ENCODE measurements at places on chromosomes 5 and 9.

GRCh38 chr5:125961150-125961549, 462.1 kb upstream of the GRAMD2B start:
- no peak for DNase-seq

DNA sequence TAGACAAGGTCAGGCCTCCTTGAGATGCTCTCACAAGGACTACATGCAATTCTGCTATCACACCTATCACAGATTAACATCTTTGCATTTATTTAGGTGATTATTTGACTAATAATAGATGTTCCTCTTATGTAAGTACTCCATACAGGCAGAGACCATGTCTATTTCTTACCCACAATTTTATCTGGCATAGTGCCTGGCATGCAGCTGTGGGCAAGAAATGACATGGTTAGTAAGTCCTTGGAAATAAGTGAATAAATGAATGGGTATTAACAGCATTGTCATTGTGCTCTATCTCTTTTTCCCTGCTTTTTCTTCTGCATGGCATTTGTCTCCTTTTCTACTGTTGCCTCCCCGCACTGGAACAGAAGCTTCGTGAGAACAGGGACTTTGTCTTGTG, 49.4 kb downstream of the SLC22A5 start:
- DNase-seq = peak; percentile 41

DNA sequence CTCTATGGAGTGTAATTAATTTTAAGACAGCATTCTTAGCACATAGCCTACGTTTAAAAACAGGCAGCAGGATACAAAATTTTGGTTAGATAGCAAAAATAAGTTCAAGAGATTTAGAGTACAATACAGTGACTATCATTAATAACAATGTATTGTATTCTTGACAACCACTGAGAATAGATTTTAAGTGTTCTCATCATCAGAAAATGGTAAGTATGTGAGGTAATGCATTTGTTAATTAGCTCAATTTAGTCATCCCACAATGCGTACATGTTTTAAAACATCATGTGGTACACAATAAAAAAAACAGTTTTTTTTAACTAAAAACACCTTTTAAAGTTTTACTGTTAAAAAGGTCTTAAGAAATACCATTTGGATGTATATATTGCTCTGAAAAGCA, 94.2 kb downstream of the MUSK start:
- no peak for DNase-seq

DNA sequence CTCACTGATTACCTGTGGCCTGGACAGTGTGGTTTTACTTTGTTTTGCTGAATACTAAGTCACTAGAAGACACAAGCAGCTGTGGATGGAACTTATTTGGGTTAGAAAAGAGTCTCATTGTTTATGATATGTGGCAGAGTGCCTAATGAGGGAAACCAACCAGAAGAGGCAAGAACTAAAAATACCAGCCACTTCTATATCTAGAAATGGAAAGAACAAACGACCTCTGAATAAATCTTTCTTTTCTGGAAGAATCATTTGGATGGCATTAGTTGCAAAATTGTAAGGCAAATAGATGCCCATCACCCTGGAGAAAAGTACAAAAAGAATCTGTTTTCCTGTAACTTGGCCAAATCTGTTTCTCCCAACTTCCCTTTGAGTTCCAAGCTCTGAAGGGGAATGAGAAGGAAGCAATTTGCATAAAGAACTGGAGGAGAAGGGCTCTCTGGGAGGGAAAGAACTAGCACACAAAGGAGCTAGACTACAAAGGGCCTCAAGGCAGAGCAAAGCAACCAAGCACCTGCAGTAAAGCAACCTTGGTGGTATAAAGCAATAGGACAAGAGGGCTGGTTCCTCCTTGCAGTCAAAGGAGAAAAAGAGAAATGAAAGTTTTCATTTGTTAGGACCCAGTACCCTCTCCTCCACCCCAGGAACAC, 455.4 kb downstream of the CAAP1 start:
- DNase-seq = peak; percentile 0

DNA sequence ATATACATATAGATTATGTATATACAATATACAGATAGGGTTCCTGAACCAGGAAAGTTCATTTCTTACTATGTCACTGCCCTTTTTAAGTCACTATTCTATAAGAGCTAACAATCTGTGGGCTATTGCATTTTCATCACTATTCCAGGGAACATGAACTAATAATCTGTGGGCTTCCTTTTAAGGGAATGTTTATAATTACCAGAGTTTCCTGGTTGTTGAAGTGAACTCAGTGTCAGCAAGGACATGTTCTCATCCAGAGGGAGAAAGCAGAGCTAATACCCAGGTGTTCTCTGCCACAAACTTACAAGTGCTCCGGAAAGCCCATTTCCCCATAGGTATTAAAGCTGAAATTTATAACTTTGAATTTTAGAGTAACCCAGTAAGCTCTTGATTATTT, 69.6 kb downstream of the CWC27 start:
- DNase-seq = no peak

GRCh38 chr5:10733426-10733825, 27.6 kb downstream of the DAP start:
- no peak for DNase-seq

DNA sequence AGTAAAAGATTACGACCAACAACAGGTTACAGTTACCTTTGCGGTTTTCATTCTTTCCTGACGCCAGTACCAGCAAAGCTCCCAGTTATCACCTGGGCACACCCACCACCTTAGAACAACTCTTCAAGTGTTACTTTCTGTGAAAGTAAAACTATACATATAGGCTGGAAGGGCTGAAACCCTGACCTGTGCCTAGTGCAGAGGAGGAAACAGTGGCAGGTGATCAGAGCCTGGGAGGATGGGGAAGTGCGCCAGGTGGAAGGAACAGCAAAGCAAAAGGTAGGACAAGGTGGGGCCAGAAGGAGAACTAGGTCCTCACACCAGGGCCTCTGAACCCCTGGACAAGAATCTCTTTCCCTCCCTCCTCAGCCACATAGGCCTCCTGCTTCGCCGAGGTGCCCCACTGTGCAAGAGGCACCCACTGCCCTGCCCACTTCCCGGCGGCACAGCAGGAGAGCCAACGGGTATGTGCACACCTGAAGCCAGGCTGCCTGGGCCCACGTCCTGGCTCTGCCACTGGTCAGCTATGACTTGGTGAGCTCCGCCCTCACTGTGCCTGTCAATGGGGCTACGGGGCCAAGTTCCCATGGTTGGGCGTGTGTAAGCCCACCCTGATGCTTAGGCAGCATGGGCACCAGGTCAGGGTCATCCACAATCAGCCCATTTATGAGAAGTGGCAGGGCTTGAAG, 26.9 kb downstream of the BICD2 start:
- no peak for DNase-seq

GRCh38 chr5:371811-372555, 50.5 kb downstream of the AHRR start:
- DNase-seq = no peak

- peak; percentile 76 for DNase-seq
Observed at GRCh38 chr5:170219615-170220014, 13.2 kb upstream of the C5orf58 start.

DNA sequence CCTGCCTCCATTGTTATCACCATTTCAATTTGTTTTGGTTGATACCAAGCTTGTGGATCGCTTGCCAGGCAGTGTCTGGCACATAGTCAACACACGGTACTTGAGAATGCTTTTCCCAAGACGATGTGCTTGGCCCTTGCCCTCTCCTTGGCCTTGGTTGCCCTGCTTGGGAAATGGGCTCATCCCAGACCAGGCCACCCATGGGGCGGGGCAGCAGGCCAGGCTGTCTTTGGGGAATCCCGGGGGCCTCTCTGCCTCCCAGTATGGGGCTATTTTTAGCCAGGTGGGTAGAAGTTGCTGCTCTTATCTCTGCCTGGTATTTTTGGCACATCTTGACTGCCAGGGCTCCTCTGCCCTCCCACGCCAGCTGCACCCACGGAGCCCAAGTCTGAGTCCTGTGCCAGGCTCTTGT, 49.9 kb downstream of the LMX1B start:
- no peak for DNase-seq

GRCh38 chr9:20512106-20512505, 110.2 kb downstream of the MLLT3 start:
- no peak for DNase-seq

- no peak for DNase-seq
Observed at GRCh38 chr9:135605238-135605781, 34.0 kb downstream of the GLT6D1 start.

DNA sequence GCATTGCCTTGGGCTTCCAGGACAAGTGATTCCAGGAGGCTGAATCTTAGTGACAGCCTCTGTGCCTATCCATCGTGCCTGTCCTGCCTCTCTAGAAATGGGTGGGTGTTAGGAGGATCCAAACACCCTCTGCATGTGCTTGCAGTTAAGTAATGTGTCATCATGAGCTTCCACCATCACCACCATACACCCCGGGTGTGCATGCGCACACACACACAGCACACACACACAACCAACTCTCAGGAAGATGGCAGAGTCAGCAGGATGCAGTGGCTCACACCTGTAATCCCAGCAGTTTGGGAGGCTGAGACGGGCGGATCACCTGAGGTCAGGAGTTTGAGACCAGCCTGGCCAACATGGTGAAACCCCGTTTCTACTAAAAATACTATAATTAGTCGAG, 22.8 kb upstream of the CERCAM start:
- DNase-seq = no peak

DNA sequence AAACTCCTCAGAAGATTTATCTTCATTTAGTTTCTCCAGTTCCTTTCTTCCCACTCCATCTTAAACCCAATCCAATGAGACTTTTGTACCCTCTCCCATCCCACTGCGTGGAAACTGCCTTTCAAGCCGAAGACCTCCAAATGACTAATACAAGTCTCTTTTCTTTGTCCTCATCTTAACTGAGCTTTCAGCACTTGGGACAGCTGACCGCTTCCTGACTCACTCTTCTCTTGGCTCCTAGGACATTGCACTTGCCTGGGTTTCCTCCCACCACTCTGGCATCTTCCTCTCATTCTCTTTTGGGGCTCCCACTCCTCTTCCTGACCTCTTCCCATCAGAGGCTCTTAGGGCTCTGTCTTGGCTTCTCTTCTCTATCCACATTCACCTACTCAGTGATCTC, 243.7 kb downstream of the HSPA4 start:
- peak; percentile 8 for DNase-seq

DNA sequence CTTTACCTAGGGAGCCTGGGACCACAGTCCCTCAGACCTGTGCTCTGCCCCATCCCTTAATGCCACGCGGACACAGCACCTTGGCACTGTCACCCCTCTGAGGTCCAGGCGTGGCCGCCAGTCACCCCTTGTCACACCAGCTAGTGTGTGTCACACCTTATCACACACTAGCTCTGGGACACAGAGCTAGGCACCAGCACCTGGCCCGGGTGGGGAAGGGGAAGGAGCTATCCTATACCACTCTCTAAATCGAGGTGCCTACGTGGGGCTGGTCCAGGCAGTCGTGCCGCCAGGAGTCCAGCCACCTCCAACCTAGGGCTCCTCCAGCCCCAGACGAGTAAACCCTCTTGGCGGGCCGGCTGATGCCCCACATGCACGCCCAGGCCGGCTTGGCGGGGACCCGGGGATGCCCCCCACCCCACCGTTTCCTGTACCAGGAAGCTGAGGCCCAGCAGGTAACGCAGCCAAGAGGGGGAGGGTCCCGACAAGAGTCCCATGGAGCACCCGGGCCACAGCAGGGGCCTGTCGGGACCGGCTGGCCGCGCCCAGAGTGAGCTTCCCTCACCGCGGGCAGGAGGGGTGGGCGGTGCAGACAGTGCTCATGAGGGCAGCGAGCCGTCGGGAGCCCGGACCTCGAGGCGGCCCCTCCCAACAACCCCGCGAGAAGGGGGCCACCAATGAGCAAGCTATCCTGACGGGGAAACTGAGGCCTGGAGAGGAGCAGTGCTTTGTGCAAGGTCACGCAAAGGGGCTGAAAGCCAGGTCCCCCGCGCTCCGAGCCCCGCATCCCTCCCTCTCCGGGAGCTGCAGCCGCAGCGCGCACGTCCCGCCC, 550 bp downstream of the CORO2A start:
- peak; percentile 10 for DNase-seq

DNA sequence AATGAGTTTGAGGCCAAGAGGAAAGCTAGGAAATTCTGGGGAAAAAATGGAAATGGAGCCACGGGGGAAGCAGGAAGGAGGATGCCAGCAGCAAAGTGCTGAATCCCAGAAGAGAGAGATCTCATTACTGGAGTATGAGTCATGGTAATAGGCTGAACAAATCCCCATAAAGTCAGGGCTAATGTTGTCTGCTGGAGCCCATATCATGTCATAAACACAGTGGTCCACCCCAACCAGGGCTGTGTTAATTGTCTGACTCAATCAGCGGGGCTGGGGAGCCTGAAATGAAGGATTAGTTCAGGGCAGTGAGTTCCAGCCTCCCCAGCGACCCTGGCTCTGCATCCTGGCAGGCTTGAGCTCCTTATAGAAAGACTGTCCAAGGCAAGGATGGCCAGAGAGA, 68.8 kb downstream of the TLR4 start:
- peak; percentile 79 for DNase-seq

DNA sequence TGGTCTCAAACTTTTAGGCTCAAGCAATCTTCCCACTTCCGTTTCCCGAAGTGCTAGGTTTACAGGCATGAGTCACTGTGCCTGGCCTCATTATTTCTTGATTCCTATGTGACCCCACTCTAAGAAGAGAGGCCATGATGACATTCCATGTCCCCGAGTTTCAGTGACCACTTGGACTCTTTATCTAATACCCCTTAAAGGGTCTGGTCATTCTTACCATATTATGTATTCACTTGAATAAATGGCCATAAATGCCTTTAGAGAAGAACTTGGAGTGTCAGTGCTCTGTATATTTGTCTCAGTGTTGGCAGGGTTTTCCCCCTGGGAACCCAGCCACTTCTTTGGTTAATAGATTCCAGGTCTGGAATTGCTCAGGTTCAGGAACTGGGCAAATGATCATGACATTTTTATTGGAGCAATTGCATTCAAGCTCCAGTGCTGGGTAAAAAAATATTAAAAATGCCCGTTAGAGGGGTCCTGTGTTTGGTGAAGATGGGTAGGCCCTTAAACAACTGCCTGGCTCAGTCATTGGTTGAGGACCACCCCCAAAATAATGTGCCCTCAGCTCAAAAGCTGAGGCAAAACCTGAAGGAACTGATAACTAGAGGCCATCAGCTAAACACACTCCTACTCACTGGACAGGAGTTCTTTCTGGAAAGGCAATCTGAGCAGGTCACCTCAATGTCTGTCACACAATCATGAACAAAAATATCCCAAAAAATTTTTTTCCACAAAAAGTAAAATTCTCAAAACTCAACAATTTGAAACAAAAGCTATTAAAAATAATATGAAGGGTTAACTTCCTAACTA, 186.6 kb upstream of the ZNF608 start:
- DNase-seq = peak; percentile 86

- DNase-seq = no peak
Observed at GRCh38 chr5:133460172-133460758, 152.1 kb downstream of the FSTL4 start.

- DNase-seq = no peak
Observed at GRCh38 chr5:109701792-109702191, 12.1 kb downstream of the MAN2A1 start.

GRCh38 chr5:170070556-170071412, 34.9 kb upstream of the FOXI1 start:
- no peak for DNase-seq

DNA sequence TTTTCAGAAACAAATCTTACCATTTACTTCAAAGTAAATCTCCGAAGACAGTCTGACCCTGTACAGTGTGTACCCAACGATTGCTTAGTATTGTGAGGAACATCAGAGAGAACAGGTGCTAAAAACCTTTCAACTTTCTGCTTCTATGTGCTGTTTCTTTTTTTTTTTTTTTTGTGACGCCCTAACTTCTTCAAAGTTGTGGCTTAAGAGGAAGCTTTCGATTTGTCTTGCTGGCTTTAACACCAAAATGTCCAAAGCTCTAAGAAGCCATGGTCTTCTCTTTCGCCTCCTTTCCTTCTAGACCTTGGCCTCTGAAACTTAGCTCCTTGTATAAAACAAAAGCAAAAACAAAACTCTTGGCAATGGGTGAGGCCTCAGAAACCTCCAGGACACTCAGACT, 1.2 kb downstream of the TNFSF8 start:
- no peak for DNase-seq

GRCh38 chr5:132376694-132377641, 7.5 kb downstream of the SLC22A5 start:
- DNase-seq = no peak

Data from RPMI7951 (cell line).